ENCODE measurements at places on chromosomes 7 and 10.

- DNase-seq: no peak
Observed at GRCh38 chr10:126133906-126134656, 237.7 kb downstream of the FANK1 start.

- no peak for DNase-seq
Observed at GRCh38 chr10:117166418-117167345, 28.6 kb upstream of the VAX1 start.

GRCh38 chr10:73169320-73169719 is 1.4 kb downstream of the FAM149B1 start:
- DNase-seq: no peak

GRCh38 chr7:141122736-141123135 is 48.9 kb downstream of the TMEM178B start:
- DNase-seq: no peak

Data from stimulated activated CD4-positive, alpha-beta T cell treated with anti-CD3 and anti-CD28 coated beads, TNF-alpha, amount 100 ng/mL, for 24 hours (primary cell).